ENCODE measurements at places on chromosomes 11 and 22.

GRCh38 chr22:34973926-34974325 lies 92.0 kb upstream of the ISX start:
- no peak for DNase-seq

DNA sequence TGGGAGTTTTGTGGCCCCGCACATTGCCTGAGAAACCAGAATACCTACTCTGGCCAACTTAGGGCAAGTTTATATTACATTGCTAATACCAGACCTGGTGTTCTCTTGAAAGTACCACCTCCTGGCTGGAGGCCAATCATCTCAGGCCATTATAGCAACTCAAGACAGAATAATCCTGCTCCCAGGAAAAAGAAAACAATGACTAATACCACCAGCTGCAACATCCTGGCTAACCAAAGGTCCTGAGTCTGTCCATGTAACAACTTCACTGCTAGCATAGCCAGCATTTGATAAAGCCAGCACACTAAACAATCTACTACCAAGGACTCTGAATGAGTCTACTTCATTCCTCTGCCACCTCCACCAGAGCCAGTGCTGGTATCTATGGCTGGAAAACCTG lies 1298.7 kb upstream of the CNTN5 start:
- DNase-seq, result no peak

- DNase-seq, result no peak
Observed at GRCh38 chr22:30885001-30885366, 83.6 kb downstream of the MORC2 start.

- no peak for DNase-seq
Observed at GRCh38 chr11:126317756-126318573, 14.1 kb downstream of the DCPS start.

GRCh38 chr11:45568049-45568448 lies 97.4 kb downstream of the CHST1 start:
- DNase-seq, result no peak
